ENCODE measurements at places on chromosomes 5 and 9.

DNA sequence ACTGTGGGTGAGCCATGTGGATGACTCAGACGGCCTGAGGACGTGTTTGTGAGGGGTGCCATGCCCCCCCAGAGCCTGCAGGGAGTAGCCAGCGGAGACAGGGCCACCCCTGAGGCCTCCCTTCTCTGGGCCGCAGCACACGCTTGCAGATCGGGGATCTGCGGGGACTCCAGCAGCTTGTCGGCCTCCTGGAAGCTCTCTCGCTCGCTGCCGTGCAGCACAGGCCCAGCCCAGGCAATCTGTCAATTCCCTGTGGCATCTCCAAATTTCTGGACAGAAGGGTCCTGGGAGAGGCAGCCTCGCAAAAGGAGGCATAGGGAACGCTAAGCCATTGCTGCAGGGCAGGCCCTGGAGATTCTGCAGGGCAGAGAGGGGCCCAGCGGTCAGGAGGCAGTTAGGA, 21.2 kb downstream of the FLT4 start:
- DNase-seq = no peak

GRCh38 chr5:166509085-166509484, 1782.4 kb upstream of the WWC1 start:
- no peak for DNase-seq

GRCh38 chr5:73336366-73336765, 112.2 kb downstream of the FOXD1 start:
- DNase-seq = no peak

- no peak for DNase-seq
Observed at GRCh38 chr5:111211341-111211740, 12.8 kb upstream of the CAMK4 start.

GRCh38 chr5:159917994-159918393, 1.7 kb downstream of the ADRA1B start:
- no peak for DNase-seq

GRCh38 chr5:41747301-41747700, 122.9 kb downstream of the OXCT1 start:
- DNase-seq = no peak

All from activated CD4-positive, alpha-beta T cell treated with anti-CD3 and anti-CD28 coated beads, Interleukin-2, amount 50 U/mL, for 1 hour (primary cell).